ENCODE measurements at places on chromosomes 16 and 17. TPM values are rescaled to one million over a fixed set of nuclear protein-coding genes. Genes with fewer than 3 reads are reported as not detected.
A peak's percentile ranks its signal among the peaks of the same experiment; 100 is the strongest.

DNA sequence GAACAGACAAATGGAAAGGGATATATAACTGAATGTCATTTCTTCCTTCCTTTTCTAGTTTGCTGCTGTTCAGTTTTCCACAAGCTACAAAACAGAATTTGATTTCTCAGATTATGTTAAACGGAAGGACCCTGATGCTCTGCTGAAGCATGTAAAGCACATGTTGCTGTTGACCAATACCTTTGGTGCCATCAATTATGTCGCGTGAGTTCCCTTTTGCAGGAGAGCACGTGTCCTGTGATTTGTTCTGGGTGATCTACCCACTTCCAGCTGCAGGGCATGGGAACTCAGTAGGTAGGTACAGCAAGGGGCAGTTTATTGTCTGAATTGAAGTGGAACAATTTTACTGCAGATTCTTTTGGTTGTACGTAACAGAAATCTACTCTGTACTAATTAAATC lies 8.8 kb downstream of the ITGAL start:
- no peak for DNase-seq

- no peak for DNase-seq
Observed at GRCh38 chr16:72854267-72854959, 193.5 kb downstream of the ZFHX3 start.

- DNase-seq, result peak; percentile 63
Observed at GRCh38 chr16:1823821-1824220, 2.8 kb downstream of the HAGH start.

- peak; percentile 82 for DNase-seq
Observed at GRCh38 chr17:75764711-75765421, at the start of gene GALK1. Gene GALK1 (minus strand): TSS chr17:75765192. CDS start chr17:75765136, 56 bp downstream.

- no peak for DNase-seq
Observed at GRCh38 chr16:81581107-81581506, 136.5 kb downstream of the CMIP start.

DNA sequence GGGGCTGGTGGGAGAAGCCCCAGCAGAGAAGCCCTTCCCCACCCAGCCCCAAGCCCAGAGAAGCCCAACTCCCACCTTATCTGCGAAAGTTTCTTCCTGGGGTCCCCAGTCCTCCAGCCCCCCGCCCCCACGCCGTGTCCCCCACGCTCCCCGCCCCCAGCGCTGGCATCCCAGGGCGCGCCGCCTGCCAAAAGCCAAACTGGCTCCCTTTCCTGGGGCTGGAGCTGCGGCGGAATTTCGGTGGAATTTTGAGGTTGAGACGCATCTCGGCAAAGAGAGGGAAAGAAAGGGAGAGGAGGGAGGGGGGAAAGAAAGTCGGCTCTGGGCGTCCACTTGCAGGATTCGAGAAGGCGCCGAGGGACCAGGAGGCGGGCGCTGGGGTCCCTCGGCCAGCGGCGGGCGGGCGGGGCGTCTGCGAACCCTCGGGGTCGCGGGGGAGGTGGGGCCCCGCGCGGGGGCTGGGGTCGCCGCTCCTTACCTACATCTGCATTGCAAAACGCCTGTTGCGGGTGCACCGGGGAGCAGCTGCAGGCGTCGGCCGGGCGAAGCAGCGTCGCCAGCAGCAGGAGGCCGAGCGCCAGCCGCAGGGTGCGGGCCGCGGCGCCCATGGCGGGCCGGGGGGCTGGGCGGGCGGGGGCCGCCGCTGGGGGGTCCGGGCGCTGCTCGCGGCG lies 571 bp downstream of the TIMP2 start:
- peak; percentile 34 for DNase-seq

DNA sequence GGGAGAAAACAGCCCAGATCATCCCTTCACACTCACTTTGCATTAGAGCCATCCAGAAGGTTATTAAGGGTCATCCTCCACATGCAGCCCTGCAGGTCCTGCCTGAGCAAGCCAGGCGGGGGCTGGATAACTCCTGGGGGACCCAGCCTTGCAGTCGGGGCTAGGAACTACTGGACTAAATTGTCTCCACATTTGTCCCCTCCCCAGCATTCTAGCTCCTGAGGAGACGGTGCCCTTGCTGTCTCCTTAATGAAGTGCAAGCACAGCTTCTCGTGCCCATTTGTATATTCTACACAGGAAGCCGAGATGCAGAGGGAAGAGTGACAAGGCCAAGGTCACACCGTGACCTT lies 185.2 kb downstream of the C16orf95 start:
- no peak for DNase-seq

The MPP3 gene
- 4.9 TPM for polyA plus RNA-seq

The SLC35G6 gene
- 0.52 TPM for polyA plus RNA-seq

The G6PC1 gene
- polyA plus RNA-seq, result 1.5 TPM

The LRRC46 gene
- 1.5 TPM for polyA plus RNA-seq

Measured in large intestine (tissue), 12 donors.